Stimulated activated CD8-positive, alpha-beta memory T cell treated with anti-CD3 and anti-CD28 coated beads, Interleukin-4, amount 100 ng/mL, for 1 hour (primary cell): ENCODE measurements at places on chromosomes 12 and 14.

DNA sequence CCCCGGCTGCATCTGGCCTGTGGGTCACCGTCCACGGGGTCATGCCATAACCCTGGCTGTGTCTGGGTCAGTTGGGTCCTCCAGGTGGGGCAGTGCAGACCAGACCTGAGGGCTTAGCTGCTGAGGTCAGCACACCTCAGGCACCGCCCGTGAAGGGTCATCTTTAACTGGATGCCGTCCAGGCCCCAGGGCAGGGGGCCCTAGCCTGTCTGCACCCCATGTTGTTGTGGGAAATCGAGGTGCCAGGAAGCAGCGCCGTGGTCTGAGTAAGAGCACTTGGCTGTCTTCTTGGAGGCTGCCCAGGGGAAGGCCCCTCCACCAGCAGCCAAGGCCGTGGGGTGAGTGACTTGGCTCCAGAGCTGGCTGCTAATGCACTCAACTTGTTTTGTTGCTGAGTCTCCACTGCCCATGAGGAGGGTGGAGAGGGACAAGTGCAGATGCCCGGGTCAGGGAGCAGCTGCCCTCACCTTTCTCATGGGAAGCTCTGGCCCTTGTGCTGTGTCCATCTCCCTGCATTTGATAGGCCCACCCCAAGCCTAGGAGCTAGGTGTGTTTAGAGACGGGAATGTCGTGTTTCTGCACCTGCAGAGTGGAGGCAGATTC is 317.2 kb downstream of the TMEM121 start:
- DNase-seq: no peak

DNA sequence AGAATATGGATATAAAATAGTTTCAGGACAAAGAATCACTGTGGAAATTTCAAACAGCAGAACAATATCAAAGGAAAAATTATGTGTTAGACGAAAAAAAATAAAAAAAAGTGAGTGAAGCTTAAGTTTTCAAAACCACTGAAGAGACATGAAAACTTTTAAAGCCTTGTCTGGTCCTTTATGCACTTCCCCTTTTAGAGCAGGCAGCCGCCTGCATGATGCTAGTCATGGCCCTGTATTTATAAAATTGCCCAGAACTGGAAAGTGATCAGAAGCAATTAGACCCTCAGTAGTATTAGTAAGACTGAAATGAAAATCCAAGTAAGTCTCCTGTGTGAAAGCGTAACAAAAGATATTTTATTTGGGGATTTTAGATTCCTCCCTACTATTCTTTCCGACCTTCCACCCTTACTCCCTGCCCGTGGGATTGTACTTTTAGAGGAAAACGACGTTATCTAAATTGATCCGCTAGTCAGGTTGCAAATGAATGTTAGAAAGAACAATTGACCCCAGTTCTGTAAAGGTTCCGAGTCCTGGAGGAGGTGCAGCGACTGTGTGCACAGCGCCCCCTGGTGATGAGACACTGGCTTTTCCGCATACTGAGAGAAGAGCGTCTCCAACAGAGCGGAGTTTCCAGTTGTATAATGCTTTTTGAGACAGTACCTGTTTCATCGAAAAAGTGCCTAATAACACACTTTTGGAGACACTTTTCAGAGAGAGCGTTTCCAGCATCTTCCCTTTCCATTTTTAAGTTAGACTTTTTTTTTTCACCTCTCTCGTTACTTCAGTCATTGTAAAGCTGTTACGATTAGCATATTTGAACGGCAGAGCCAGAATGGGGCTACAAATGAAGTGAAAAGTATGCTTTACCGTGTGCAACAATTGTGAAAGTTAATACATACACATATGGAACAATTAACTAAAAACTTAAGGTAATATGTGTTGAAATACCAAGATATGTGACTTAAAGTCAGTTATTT is 12.4 kb downstream of the MGST1 start:
- DNase-seq: no peak

DNA sequence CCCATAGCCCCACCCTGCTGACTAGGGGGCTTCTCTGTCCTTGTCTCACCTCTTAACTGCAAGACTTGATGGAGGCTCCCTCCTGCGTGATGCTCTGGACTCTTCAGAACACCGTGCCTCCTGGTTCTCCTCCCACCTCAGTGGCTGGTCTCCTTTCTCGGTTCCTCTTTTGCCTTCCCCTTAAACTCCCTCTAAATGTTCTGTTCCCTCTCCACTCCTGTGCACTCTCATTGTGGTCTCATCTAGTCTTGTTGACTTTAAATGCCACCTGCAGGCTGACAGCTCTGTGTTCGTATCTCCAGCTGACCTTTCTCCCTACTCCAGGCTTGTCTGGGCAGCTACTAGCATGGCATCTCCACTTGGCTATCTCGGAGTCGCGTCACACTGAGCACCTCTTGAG is 28.3 kb downstream of the DYNC1H1 start:
- DNase-seq: no peak

GRCh38 chr12:122327494-122328385 is 61.4 kb upstream of the VPS33A start:
- DNase-seq: no peak

GRCh38 chr14:68521961-68522509 is 270.8 kb downstream of the ZFP36L1 start:
- no peak for DNase-seq

DNA sequence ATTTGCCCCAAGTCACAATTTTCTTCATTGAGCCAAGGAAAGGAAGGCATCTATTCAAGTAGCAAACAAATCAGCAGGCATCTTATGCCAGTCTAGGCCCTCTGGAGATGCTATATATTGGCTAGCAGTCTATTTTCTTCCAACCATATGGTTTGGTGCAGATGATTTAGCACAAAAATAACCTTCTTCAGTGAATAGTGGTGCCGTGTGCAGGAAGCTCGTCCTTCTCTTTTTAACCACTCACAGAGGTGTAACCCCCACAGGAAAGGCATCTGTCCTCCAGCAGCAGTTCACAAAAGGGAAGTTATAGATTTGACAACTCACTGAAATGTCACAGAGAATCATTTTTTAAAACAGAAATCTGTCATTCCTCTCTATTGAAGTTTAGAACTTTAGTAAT is 445.7 kb upstream of the SYT1 start:
- DNase-seq: no peak

DNA sequence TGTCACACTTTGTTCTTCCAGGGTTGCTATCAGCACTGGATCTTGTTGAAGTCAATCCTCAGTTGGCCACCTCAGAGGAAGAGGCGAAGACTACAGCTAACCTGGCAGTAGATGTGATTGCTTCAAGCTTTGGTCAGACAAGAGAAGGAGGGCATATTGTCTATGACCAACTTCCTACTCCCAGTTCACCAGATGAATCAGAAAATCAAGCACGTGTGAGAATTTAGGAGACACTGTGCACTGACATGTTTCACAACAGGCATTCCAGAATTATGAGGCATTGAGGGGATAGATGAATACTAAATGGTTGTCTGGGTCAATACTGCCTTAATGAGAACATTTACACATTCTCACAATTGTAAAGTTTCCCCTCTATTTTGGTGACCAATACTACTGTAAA is 23.7 kb downstream of the VTI1B start:
- DNase-seq: no peak

DNA sequence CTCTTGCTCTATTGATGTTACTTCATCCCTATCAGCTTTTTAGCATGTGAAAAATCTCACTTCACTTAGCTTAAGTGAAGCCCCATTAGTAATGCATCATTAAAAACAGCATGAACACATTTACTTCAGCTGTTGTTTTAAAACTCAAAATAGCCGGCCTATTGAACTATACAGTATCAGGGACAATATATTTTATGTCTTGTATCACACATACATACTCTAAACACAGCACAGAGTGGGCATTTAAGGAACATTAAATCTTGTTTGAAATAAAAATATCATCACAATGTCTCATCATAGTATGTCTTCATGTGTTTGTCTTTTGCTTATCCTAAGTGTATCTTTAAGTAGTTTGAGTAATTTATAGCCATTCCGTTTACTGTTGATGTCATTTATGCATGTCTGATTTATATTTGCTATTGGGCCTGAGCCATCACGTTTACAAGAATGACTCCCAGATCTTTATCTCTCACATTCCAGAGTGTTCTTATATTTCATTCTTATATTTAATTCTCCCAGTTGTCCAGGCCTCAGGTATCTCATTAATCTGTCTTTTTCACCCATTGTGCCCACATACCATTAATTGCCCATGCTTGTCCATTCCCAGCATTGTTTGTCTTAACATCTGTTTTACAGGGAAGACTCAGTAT is 57.5 kb downstream of the ARHGAP5 start:
- DNase-seq: no peak

DNA sequence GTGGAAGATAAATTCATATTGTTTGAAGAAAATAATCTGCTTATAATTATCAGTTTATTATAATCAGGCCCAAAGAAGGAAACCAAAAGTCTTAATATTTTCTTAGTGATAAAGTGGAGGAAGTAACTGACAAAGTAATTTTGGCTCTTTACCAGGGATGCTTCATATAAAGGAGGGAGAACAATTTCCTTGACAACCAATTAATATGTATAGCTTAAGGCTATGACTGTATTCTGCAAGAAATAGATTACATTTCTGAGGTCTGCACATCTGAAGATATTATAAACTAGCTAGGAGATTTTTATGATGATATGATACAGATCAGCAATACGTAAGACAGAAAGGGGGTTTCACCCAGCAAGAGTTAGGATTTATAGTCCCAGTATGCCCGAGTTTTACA is 90.8 kb downstream of the BICD1 start:
- no peak for DNase-seq

DNA sequence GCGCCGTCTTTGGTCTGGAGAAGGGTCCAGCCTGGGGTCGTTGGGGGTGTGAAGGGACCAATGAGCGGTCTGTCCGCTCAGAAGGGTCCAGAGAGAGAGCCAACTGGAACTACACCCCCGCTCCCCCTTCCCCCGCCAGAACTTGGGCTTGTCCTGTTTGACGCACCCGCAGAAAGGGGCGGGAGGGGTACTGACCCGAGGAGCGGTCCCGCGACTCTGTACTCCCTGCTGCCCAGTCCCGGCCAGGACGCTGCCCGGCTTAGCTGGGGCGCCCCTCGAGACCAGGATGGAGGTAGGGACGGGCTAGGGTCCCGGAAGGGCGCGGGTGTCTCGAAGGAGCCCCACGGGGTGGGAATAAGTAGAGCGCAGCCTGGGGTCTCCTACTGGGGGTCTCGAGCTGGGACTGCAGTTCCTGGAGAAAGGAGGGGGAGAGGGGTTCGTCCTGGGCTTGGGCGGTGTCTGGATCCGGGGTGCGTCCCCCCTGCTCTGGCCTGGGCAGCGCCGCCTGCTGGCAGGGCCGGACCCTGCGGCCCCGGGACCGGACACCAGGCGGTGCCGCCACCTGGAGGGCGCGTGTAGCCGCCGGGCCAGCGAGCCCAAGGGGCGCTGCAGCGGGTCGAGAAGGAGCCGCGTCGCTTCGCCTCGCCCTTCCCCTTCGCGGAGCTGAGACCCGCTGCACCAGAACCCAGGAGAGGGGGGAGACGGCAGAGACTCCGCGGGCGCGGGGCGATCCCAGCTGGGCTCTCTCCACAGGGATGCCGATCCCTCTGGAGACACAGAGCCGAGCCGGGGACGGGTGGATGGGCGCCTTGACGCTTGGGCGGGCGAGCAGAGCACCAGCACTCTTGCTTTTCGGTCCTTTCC is 3.8 kb upstream of the CACNB3 start:
- peak; percentile 38 for DNase-seq
